Osteoblast (primary cell): ENCODE measurements at places on chromosomes 12 and 14. TPM values are rescaled to one million over a fixed set of nuclear protein-coding genes. Genes with fewer than 3 reads are reported as not detected.

DNA sequence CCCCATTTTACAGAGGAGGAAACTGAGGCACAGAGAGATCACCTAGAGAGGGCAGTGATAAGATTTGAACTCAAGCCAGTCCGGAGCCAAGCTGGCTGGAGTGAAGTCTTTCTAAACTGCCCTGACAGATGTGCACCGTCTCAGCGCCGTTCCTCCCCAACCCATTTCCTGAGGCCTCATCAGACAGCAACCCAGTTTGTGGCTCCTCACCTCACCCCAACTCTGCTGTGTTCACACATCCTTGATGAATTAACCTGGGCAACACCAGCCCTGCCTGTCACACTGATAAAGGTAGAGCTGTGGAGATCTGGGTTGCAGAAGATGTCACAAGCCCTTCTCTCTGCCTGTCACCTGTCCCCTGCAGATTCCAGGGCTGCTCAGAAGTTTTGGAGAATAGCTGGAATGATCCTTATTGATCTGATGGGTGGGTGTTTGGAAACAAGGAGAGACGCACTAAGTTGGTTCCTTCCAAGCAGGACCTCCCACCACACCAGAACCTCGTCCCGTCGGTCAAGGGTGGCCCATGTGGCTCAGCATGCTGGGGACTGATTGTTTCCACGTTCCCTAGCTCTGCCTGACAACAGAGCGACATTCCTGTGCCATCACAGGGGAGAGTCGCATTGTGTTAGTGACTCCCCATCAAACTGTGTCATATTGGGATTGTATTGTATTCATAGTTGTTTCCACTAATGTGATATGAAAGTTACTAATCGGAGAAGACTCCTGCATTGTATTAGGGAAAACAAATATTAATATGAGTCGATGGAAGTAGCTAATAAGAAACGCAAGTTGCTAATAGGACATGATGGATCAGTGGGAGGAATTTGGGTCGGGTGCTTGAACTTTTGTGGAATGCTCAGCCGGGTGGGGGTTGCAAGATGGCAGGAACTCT, 200.6 kb downstream of the PHETA1 start:
- DNase-seq, result no peak

- DNase-seq, result peak; percentile 98
Measured at GRCh38 chr12:57726151-57726883, 12.2 kb downstream of the AGAP2 start.

The TMEM52B gene
- not detected in 2 replicates for total RNA-seq

- peak; percentile 94 for DNase-seq
Measured at GRCh38 chr14:75222208-75222701, 45.8 kb upstream of the TMED10 start.
